Panc1 (cell line): ENCODE measurements at places on chromosomes 2 and 18.

GRCh38 chr2:240395448-240395847 is 40.0 kb upstream of the GPC1 start:
- no peak for DNase-seq

DNA sequence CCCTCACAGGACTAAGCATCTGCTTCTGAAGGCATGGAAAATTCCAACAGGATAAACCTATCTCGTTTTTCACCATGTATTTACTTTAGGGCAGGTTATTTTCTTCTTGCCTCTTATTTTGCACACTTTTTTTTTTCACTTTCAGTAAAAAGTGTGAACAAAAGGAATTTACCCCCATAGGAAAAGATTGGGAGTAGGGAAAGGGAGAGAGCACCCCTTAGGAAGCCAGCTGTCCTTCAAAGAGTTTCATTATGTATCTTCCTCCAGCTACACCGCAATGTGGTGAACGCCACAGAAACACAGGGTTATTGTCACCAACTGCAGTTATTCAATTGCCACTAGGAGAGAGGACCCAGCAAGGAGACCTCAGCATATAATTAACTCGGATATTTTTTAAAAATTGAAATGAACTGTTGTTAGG is 286.2 kb upstream of the VRK2 start:
- no peak for DNase-seq

DNA sequence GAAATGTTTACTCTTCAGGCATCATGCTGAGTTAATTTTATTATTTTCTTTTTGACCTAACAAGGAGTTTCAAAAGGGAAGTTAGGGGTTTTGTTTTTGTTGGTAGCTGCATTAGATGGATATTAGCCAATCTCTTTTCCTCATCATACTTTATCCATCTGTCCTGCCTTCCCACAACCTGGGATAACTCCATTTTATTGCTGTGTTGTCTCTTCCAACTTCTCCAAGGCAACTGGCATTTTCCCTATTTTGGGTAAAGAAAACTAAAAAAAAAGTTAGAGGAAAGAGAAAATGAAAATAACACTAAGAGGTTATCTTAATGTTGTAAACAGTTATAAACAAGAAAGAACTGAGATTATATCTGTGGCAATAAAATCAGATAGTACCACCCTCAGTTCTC is 147.0 kb downstream of the PID1 start:
- DNase-seq: no peak

- DNase-seq: no peak
Measured at GRCh38 chr2:9497017-9497416, 22.7 kb downstream of the IAH1 start.

DNA sequence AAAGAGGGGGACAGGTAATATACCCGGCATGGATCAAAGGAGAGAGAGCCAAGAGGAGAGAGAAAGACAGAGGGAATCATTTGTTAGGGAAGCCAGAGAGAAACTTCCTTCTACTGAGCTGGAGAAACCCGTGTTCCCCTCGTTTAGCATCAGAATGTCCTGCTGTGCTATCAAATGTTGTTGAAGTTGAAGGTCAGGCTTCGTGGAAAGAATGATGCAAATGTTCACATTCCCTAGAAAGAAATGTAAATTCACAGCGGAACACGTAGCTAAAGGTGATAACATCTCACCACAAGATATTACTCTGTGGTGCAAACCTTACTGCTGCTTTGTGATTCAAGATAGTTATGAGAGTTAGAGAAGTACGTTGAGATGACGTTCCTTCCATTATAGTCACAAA is 258.1 kb downstream of the LNPK start:
- no peak for DNase-seq
